Suprapubic skin (tissue), 4 donors: ENCODE measurements at places on chromosomes 12 and 14.

GRCh38 chr12:12645485-12645884, 33.8 kb downstream of the CREBL2 start:
- no peak for DNase-seq

DNA sequence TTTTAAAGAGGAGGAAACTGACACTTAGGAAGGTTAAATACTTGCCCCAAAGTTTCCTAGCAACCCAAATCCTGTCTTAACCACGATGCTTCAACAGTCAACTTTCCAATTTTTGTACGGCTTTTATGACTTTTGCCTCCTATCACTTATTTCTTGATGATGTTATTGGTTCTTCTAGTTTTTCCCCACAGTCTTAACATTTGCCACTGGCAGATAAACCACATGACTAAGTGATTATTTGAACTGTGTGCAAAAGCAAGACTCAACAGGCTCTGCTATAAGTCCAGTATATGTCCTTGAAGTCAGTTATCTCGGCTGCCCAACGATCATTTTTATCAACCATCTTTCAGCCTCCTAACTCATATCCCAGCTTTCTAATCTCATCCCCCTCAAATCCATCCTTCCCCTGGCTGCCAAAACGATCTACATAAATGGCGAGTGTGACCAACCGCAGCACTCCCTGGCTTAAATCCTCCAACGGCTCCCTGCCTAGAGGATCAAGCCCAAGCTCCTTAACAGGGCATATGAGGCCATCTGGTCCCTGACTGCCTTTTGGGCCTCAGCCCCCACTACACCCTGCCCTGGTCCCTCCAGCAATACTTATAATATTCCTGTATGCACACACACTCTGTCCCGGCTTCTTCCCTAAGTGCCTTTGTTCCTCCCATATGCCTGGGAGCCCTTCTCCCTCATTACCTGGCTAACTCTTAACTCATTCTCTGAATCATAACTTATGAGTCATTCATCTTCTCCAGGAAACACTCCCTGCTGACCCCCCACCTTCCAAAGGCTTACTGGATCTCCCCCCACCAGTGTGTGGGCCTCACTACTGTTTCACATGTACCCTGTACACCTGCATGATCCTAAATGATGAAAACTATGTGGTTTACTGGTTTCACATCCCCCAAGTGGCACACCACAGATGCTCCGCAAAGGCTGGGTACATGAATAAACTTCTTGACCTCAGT, 8.8 kb downstream of the VPS37B start:
- DNase-seq = no peak

DNA sequence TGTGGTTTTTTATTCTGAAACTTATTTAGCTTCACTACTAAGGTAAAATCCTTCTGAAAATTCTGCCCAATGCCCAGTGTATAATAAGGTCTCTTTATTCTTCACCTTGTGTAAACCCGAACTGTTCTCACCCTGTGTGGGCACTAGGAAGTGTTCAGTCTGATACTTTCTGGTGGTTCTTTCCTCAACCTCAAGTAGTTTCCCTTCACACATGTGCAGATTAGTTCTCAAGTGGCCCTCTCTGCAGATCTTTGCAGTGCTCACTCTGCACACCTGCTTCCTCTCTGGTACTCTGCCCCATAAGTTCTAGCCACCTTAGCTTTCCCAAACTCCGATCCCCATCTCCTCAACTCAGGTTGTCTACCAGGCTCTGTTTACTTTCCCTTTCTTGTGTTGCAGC, 61.6 kb downstream of the RAD51B start:
- DNase-seq = no peak

DNA sequence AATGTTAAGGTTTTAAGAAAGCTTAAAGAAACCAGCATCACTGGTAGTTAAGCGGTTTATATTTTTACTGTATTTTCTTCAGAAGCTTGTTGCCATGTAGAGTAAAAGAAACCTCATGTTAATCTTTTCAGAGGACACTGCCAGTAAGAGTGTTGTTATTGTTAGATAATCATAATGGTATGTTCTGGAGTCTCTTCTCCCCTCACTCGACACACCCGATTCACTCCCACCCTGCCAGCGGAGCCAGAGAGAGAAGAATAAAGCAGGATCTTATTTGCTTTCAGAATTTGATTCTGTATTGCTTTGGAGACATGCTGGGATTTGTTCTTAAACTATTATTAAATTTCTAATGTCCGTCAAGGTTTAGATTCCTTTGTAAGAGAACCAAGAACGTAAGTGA, 113.7 kb downstream of the SAMD4A start:
- DNase-seq = no peak

- DNase-seq = no peak
Measured at GRCh38 chr12:76346798-76347420, 1.3 kb downstream of the BBS10 start.
